Placental pericyte (primary cell): ENCODE measurements at places on chromosomes 7 and 10. TPM values are rescaled to one million over a fixed set of nuclear protein-coding genes. Genes with fewer than 3 reads are reported as not detected.

ELOVL3 gene
- 0.66 and 0.72 TPM in 2 replicates for total RNA-seq

CUEDC2 gene
- 26.9 and 51.2 TPM in 2 replicates for total RNA-seq

ZNF503 gene
- 8.3 and 15.9 TPM in 2 replicates for total RNA-seq

GLI3 gene
- 5.9 and 8.2 TPM in 2 replicates for total RNA-seq

CALCR gene
- under 0.01 and 0.14 TPM in 2 replicates for total RNA-seq

HKDC1 gene
- total RNA-seq: 0.14 and 2.6 TPM in 2 replicates

EPHA1 gene
- 0.43 TPM in 1 of 2 replicates, not detected in the other for total RNA-seq

CXCL12 gene
- total RNA-seq: 1.3 and 1.6 TPM in 2 replicates

MALRD1 gene
- not detected in 2 replicates for total RNA-seq

TWIST1 gene
- 34.4 and 35.5 TPM in 2 replicates for total RNA-seq

GPR37 gene
- 2.6 and 4.6 TPM in 2 replicates for total RNA-seq

FANK1 gene
- 1.8 and 2.6 TPM in 2 replicates for total RNA-seq

RAB19 gene
- total RNA-seq: not detected in 2 replicates

FGFR2 gene
- 2.6 TPM in 1 of 2 replicates, not detected in the other for total RNA-seq

IPMK gene
- 2.8 and 5.9 TPM in 2 replicates for total RNA-seq

KLHL7 gene
- 25.8 and 37.9 TPM in 2 replicates for total RNA-seq

JAKMIP3 gene
- under 0.01 TPM in 2 replicates for total RNA-seq

TSPAN15 gene
- total RNA-seq: 13.5 and 17.1 TPM in 2 replicates

PCLO gene
- under 0.01 and 0.14 TPM in 2 replicates for total RNA-seq

ADCYAP1R1 gene
- not detected in 2 replicates for total RNA-seq

TRPV5 gene
- total RNA-seq: not detected in 2 replicates
